ENCODE measurements at places on chromosomes 3 and 15. TPM values are rescaled to one million over a fixed set of nuclear protein-coding genes. Genes with fewer than 3 reads are reported as not detected.

GOLGA8J gene
- total RNA-seq, result not detected

ADGRG7 gene
- total RNA-seq, result not detected

C3orf20 gene
- total RNA-seq, result 0.06 TPM

FEZF2 gene
- total RNA-seq, result not detected

RTF1 gene
- 27.0 TPM for total RNA-seq

LIPH gene
- total RNA-seq, result not detected

COL8A1 gene
- 4.3 TPM for total RNA-seq

CFAP161 gene
- total RNA-seq, result not detected

MASP1 gene
- 0.66 TPM for total RNA-seq

GHRL gene
- total RNA-seq, result not detected

PTH1R gene
- 1.1 TPM for total RNA-seq

GOLGA8S gene
- 0.32 TPM for total RNA-seq

ZBED2 gene
- not detected for total RNA-seq

WNT7A gene
- total RNA-seq, result not detected

LRRC31 gene
- not detected for total RNA-seq

SLC6A1 gene
- 0.30 TPM for total RNA-seq

HGD gene
- total RNA-seq, result not detected

TMC3 gene
- total RNA-seq, result not detected

GOLGA6D gene
- not detected for total RNA-seq

ZNF609 gene
- total RNA-seq, result 13.1 TPM

CHRM5 gene
- not detected for total RNA-seq

CRYBG3 gene
- total RNA-seq, result 15.8 TPM

Data from psoas muscle (tissue), 8 donors.